ENCODE measurements at places on chromosomes 4 and X. TPM values are rescaled to one million over a fixed set of nuclear protein-coding genes. Genes with fewer than 3 reads are reported as not detected.

The PROM1 gene
- 1.7 TPM for total RNA-seq

The SSX1 gene
- total RNA-seq = not detected

The BST1 gene
- total RNA-seq = 6.6 TPM

The CXorf65 gene
- total RNA-seq = not detected

The IGFBP7 gene
- 526 TPM for total RNA-seq

The DRD5 gene
- not detected for total RNA-seq

The MSL3 gene
- 54.2 TPM for total RNA-seq

The REST gene
- total RNA-seq = 45.9 TPM

The DUSP9 gene
- not detected for total RNA-seq

The NAA11 gene
- total RNA-seq = not detected

The POU3F4 gene
- not detected for total RNA-seq

The CLGN gene
- total RNA-seq = 1.00 TPM

The HELT gene
- total RNA-seq = not detected

The HTN3 gene
- total RNA-seq = not detected

The ASB11 gene
- 0.15 TPM for total RNA-seq

The HHIP gene
- total RNA-seq = 971 TPM

Measured in endothelial cell of umbilical vein (primary cell).